Keratinocyte (primary cell): ENCODE measurements at places on chromosomes 1 and 21. TPM values are rescaled to one million over a fixed set of nuclear protein-coding genes. Genes with fewer than 3 reads are reported as not detected.
A peak's percentile ranks its signal among the peaks of the same experiment; 100 is the strongest.

Gene FASLG
- 0.03 to 0.04 TPM in 2 of 3 replicates, not detected in the other for polyA plus RNA-seq

GRCh38 chr1:97441966-97442365 is 478.9 kb downstream of the DPYD start:
- no peaks in the 10 kb centered on the region for H3K4me1 ChIP-seq
- no peaks in the 10 kb centered on the region for H3K36me3 ChIP-seq
- no peak for DNase-seq
- no peaks in the 10 kb centered on the region for H3K27me3 ChIP-seq
- no peak overlapping the region for H3K4me3 ChIP-seq
- H3K27ac ChIP-seq = no peak overlapping the region

Gene FMO5
- 0.18 to 0.61 TPM (median 0.31 TPM) in 3 replicates for polyA plus RNA-seq

Gene SPRR1A
- 5.5 to 35.0 TPM (median 18.0 TPM) in 3 replicates for polyA plus RNA-seq

GRCh38 chr1:185343306-185343705 is 26.3 kb upstream of the IVNS1ABP start:
- no peak overlapping the region for H3K4me3 ChIP-seq
- no peaks in the 10 kb centered on the region for H3K36me3 ChIP-seq
- no peak overlapping the region for H3K27ac ChIP-seq
- no peak for DNase-seq

GRCh38 chr1:206737729-206738201 is 32.8 kb upstream of the IL19 start:
- no peaks in the 10 kb centered on the region for H3K27me3 ChIP-seq
- DNase-seq = no peak
- H3K4me1 ChIP-seq = peaks cover 8% of the 10 kb centered on the region
- no peak overlapping the region for H3K27ac ChIP-seq

Gene GPR25
- 0.06 TPM in 1 of 3 replicates, not detected in the others for polyA plus RNA-seq

DNA sequence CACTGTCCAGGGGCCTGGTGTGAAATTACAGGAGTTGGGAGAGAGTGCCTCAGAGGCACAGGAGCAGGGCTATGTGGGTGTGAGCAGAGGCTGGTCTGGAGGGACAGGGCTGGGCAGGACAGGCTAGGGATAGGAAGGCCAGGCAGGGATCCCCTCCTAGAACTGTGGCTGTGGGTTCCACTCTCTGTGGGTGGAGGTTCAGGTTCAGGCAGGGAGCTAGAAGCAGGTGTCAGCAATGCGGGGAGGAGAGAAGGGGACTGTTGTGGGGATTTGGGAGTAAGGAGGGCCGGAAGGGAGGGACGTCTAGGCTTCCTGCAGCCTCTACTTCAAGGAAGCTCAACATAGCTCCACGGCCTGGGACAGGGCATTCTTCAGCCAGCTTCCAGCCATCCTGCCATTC is 8.3 kb upstream of the GPR61 start:
- no peaks in the 10 kb centered on the region for H3K36me3 ChIP-seq
- no peak for DNase-seq
- no peak overlapping the region for H3K4me3 ChIP-seq
- no peak overlapping the region for H3K27ac ChIP-seq
- peaks cover 6% of the 10 kb centered on the region for H3K4me1 ChIP-seq

DNA sequence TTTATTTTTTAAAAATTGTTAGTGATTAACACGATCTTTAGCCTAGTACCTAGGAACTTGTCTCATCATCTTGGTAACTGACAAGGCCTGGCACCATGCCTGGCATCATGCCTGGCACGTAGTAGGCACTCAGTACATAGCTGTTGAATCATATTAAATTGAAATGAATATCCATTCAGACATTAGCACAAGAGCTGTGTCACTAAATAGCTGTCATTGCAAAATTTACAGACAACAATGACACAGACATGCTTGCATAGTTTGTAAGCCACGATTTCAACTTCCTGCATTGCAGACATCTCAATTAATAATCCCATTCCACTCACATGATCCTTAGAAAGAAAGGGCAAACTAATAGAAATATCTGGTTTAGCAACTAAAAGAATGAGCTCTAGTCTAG is 15.4 kb upstream of the PHACTR4 start:
- peaks cover 25% of the 10 kb centered on the region for H3K4me1 ChIP-seq
- peak; percentile 71 for DNase-seq
- peak overlapping the region; percentile 32 for H3K27ac ChIP-seq
- H3K27me3 ChIP-seq = no peaks in the 10 kb centered on the region

DNA sequence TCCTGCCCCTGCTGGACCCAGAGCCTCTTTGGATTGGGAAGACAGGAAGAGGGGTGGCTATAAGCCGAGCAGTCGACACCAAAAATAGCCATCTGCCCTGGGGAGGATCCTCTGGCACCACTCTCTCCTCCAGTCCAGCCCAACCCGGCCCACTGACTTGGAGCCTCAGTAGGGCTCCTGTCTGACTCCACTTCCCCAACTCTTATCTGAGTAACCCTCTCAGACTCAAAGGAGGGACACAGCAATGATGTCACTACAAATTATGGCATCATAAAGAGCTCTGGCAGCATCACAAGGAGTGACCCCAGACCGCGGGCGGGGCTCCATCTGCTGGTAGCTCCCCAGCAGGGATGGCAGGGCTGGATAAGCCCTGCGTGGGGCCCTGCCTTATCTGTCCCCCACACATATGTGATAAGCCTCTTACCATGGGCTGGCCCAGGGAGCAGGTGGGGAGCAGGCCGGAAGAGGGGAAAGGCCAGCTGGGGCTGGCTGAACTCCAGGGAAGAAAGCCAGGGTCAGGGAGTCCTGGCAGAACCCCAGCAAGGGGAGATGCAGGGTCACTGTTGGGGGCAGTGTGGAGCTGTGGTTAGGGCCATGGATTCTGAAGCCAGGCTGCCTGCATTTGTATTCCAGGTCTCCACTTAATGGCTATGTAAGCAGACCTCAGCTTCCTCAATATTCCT is 4.6 kb upstream of the SLC6A9 start:
- H3K4me3 ChIP-seq = no peak overlapping the region
- no peaks in the 10 kb centered on the region for H3K36me3 ChIP-seq
- H3K4me1 ChIP-seq = peaks cover 31% of the 10 kb centered on the region

Gene BRINP2
- polyA plus RNA-seq = 0.05 TPM in 1 of 3 replicates, not detected in the others

DNA sequence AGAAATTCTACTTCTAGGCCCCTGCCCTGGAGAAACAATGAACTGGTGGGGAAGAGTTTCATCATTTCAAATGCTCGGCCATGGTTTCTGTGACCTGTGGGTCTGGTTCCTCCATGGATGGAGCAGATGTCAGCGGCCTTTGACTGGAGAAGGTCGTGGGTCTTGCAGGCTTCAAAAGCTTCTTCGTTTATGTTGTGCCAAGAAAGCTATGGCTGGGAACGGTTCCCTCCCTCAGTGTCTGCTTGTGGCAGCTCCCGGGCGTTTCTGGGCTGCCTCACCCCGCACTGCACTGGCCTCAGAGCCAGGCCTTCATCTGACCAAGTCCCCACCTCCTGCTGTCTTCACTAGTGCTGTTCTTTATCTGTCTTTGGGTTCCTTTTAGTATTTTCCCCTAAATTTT is 46.4 kb upstream of the POFUT2 start:
- peaks cover 8% of the 10 kb centered on the region for H3K27me3 ChIP-seq
- peak overlapping the region; percentile 36 for H3K4me3 ChIP-seq
- H3K36me3 ChIP-seq = no peaks in the 10 kb centered on the region
- no peak overlapping the region for H3K27ac ChIP-seq
- no peak for DNase-seq

GRCh38 chr21:14321042-14321441 is 61.9 kb downstream of the HSPA13 start:
- no peak for DNase-seq
- H3K36me3 ChIP-seq = no peaks in the 10 kb centered on the region
- H3K4me3 ChIP-seq = no peak overlapping the region

DNA sequence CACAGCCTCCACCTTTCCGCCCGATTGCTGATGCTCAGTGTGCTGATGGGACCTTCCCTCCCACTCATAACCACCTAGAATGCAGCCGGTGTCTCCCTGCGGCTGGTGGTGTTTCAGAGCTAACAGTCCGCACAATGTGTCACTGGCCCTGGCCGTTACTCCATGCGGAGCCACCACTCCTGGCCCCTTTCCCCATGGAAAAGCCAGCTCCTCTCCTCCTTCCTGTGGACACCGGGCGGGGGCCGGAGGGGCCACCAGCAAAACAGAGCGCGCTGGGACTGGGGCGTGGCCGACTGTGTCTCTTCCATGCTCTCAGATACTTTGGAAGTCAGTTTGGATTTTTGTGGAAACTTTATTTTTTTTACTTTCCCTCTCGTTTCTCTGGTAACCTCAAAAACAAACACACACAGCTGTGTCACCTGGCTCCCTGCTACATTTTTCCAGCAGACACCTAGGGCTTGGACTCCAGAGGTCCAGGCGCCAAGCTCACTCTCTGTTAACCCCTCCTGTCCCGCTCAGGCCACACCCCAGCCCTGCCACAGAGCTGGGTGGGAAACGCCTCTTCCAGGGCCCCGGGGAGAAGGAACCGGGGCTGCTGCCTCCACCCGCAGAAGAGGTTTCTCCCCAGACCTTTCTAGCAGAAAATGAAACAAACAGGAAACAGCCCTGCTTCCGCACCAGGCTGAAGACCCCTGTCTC is 32.5 kb upstream of the COL6A2 start:
- peaks cover 3% of the 10 kb centered on the region for H3K4me1 ChIP-seq
- peaks cover 38% of the 10 kb centered on the region for H3K27me3 ChIP-seq
- DNase-seq = no peak
- H3K36me3 ChIP-seq = no peaks in the 10 kb centered on the region
- H3K4me3 ChIP-seq = no peak overlapping the region

- no peak overlapping the region for H3K4me3 ChIP-seq
- no peak overlapping the region for H3K27ac ChIP-seq
- DNase-seq = no peak
- peaks cover 7% of the 10 kb centered on the region for H3K36me3 ChIP-seq
Observed at GRCh38 chr1:179921981-179922872, 32.4 kb upstream of the CEP350 start.

Gene OPTC
- not detected in 3 replicates for polyA plus RNA-seq

- H3K4me1 ChIP-seq = no peaks in the 10 kb centered on the region
- peaks cover 6% of the 10 kb centered on the region for H3K27me3 ChIP-seq
- H3K36me3 ChIP-seq = no peaks in the 10 kb centered on the region
- no peak for DNase-seq
Observed at GRCh38 chr1:110684491-110684890, 9.8 kb upstream of the KCNA3 start.

GRCh38 chr1:52697795-52698674 is at the start of gene COA7:
COA7 (minus strand) TSS chr1:52698347; CDS start chr1:52698326, 21 bp downstream.
- DNase-seq = no peak
- H3K36me3 ChIP-seq = peaks cover 4% of the 10 kb centered on the region
- peak within 1 kb of the TSS; percentile 94 for H3K4me3 ChIP-seq

Gene TRABD2B
- 0.13 to 0.35 TPM (median 0.16 TPM) in 3 replicates for polyA plus RNA-seq

DNA sequence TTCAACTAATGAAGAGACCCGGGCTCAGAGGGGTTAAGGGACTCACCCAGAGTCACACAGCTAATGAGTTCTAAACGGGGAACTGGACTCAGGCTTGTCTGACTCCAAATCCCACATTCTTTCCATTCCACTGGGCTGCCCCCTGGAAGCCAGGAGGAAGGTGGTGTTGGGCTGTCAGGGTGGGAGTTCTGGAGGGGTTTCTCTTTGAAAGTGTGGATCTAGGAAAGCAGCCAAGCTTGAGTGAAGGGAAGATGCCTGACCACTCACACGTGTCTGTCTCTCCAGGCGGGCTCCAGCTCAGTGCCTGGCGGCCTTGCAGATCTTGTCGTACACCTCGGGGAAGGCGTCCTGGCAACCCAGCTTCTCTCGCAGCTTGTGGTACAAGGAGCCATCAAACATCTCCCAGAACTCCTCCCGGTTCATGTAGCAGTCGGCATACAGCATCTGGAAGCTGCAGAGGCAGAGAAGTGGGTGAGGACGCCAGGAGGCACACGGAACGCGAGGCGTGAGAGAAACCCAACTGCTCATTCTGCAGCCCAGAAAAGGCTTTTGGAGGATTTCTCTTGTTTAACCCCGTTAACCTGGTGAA is 35.0 kb downstream of the DHCR24 start:
- peaks cover 23% of the 10 kb centered on the region for H3K4me1 ChIP-seq
- no peak overlapping the region for H3K4me3 ChIP-seq
- H3K27ac ChIP-seq = no peak overlapping the region
- peaks cover 67% of the 10 kb centered on the region for H3K36me3 ChIP-seq
- H3K27me3 ChIP-seq = no peaks in the 10 kb centered on the region

DNA sequence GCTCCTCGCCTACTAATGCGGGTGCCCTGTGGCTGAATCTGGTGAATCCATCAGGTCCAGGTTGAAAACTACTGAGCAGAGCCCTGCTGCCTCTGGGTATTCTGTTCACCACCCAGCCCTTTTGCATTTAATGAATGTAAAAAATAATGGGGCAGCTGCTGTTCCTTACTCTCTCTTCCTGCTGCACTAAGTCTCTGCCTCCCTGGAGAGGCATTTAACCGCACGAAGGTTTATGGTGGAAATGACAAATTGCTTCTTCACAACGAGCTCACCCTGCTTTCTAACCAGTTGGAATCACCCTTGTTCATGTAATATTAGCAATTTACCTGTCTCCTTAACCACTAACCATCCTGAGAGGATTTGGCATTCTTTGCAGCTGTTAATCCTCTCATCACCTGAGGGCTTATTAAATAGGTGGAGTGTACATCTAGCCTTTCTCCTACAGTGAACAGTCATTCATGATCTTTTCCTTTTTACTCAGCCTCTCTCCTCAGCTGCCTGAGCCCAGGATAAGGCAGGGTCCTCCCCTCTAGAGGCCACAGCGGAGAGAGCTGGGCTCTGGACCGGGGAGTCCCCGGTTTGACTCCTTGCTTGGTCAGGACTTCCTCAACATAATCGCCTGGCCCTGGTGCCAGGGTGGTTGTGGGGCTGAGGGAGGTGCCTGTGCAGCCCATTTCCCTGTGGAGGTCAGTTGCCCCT is 97.6 kb downstream of the NOS1AP start:
- no peaks in the 10 kb centered on the region for H3K36me3 ChIP-seq
- H3K4me3 ChIP-seq = no peak overlapping the region
- no peaks in the 10 kb centered on the region for H3K4me1 ChIP-seq
- H3K27ac ChIP-seq = no peak overlapping the region
- H3K27me3 ChIP-seq = no peaks in the 10 kb centered on the region

DNA sequence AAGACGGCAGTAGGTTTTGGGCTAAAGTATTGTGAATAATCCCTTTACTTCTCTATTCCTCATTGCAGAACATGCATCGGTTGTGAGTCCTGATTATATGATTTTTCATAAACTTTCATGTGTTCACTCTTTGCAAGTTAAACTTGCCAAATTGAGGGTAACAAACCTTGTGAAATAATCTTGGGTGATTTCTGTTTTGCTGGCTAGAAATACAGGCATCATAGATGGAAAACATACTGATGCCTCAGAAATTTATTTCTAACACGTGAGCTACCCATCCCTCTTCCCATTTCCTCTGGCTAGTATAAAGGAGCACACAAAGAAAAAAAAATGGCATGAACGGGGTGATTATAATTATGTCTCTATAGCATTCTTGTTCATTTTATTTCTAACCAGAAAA is 39.6 kb downstream of the RGS5 start:
- no peak overlapping the region for H3K27ac ChIP-seq
- no peaks in the 10 kb centered on the region for H3K27me3 ChIP-seq
- H3K4me1 ChIP-seq = peaks cover 11% of the 10 kb centered on the region
- no peaks in the 10 kb centered on the region for H3K36me3 ChIP-seq
